Activated naive CD4-positive, alpha-beta T cell treated with Interleukin-2 at 50 U/mL for 16 hours (primary cell): ENCODE measurements at places on chromosomes 1 and 21.

DNA sequence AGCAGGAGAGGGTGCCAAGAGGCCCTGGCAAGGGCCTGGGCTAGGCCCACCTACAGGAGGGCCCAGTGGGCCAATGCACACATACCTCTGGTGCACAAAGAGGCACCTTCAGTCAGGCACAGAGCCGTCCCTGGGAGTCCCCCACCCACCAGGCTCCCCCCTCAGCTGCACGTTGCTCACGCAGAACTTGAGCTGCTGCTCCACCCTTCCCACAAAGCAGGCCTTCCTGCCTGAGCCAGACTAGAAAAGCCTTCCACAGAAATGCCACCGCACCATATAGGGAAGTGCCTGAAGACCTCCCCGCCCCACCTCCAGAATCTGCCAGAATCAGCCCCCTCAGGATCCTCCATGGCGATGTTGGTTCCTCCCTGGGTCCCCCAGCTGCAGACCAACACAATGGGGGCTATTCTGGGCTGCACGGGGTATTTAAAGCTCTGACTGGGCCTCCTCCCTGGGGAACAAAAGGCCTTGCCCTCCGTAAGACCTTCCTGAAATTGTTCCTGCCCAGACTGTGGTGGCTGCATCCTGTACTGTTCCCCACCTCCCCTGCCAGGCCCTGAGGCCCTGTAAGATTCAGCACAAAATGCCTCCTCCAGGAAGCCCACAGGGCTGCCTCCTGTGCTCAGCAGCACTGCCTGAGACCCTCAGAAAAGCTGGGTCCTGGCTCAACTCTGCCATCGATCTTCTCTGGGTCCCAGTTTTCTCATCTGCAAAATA lies 27.2 kb downstream of the HSPG2 start:
- DNase-seq: peak; percentile 3

- no peak for DNase-seq
Measured at GRCh38 chr1:221468546-221468945, 273.3 kb downstream of the DUSP10 start.

DNA sequence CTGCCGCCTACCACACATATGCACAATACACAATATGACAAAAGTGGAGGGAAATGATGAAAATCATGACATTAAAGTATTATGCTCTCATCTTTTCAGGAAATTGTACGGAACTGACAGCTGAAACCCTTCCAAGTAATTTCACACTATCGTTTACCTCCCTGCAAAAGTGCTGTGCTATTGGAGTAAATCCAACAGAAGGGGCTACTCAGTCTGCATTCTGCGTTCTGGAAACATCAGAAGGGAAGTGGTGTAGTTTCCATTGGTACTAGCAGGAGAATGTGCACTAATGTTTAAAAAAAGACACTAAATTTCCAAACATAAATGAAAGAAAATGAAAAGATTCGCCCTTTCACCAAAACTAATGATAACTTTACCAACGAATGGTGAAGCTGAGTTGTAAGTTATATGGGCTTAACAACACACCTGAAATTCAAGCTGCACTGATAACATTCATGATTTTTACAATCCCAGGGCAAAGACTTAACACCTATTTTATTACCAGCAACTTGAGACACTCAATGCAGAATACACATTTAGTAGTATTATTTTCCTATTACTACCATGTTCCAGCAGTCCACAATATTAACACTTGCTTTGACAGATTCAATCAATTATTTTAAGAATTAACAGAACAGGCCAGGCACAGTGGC lies 3.2 kb downstream of the DENND1B start:
- DNase-seq: no peak

GRCh38 chr1:17117451-17118265 lies 1.6 kb downstream of the PADI2 start:
- no peak for DNase-seq

DNA sequence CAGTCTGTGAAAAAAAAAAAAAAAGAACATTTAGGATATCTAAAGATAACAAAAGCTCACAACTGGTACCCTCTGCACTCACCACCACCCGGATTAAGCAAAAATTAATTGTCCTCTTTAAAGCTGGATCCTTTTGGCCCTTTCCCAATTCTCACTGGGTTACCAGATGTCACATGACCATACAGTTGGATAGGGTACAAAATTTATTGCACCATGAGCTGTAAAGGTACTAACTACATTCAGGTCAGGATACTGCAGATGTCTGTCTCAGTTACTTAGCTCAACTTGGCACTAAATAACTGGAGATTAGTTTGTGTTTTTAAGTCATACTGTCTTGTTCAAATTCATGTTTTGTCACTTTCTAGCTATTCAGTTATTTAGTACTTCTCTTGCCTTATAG lies 96.3 kb downstream of the GPATCH2 start:
- no peak for DNase-seq

DNA sequence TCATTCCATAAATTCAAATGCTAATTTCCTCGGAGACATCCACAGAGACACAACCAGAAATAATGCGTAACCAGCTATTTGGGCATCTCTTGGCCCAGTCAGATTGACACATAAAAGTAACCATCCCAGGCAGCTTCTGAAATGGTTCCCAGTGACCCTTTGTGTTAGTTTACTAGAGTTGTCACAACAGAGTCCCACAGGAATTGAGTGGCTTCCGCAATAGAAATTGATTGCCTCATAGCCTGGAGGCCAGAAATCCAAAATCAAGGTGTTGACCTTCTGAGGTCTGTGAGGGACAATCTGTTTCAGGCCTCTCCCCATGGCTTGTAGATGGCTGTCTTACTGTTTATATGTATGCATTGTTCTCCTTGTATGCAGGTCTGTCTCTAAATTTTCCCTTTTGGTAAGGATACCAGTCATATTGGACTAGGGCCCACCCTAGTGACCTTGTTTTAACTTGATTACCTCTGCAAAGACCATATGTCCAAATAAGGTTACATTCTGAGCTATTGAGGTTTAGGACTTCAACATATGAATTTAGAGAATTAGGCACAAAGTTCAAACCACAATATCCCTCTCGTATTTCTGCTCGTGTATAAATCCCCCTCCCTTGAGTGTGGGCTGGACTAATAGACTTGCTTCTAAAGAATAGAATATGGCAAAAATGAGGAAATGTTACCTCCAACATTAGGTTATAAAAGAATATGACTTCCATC lies 78.2 kb upstream of the FGGY start:
- no peak for DNase-seq

- peak; percentile 63 for DNase-seq
Measured at GRCh38 chr1:24384251-24385090, 29.1 kb downstream of the STPG1 start.

- DNase-seq: no peak
Measured at GRCh38 chr1:84750110-84750730, 60.0 kb upstream of the SSX2IP start.

GRCh38 chr1:177045151-177045550 lies 119.4 kb downstream of the ASTN1 start:
- no peak for DNase-seq

DNA sequence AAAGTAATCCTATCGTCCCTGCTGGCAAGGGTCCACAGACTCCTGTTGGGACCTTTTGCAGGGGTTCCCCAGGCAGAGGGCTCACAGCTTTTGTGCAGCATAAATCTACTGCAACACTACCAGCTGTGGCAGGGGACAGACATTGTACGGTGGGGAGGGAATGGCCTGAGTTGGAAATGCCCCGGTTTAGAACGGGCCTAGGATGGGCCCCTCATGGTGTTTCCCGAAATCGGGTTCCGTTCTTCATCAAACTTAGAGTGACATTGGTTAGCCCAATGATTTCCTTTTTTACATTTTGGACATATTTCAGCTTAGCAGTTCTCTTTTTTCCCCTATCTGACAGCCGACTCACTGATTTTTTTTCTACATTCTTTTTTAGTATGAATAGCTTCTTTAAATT lies 26.5 kb upstream of the SAMD11 start:
- no peak for DNase-seq

- DNase-seq: no peak
Measured at GRCh38 chr1:52348704-52349300, 17.2 kb downstream of the CC2D1B start.

- DNase-seq: no peak
Measured at GRCh38 chr1:208239473-208240381, 4.5 kb downstream of the PLXNA2 start.

- no peak for DNase-seq
Measured at GRCh38 chr1:155131856-155132255, 3.8 kb upstream of the SLC50A1 start.

DNA sequence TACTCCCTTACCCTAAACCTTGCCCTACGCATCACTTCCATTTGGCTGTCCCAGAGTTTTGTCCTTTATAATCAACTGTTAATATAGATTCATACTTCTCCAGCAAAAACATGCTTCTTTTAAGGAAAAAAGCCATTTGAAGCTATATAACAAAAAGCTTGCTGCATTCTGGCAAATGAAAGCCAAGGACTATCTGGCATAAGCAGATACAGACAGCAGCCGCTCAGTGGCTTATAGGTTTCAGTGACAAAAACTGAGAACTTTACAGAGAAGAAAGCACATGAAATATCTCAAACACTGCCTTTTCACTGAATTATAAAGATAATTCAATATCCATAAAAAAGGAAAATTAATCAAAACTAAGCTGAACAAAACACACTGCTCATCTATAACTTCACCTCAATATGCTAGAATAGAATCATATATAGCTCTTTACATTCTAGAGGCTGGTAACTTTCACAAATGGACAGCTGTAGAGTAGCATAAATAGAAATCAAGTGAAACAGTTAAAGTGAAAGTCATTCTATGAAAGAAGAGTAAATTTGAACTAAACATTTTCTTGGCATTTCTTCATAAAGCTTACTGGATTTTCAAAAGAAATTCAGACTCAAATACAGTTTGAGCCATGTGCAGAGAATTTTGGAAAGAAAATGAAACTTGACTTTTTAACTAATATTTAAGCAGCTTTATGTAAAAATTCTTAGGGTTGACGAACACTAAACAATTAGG lies 19.6 kb downstream of the CDC42BPA start:
- DNase-seq: no peak

- no peak for DNase-seq
Measured at GRCh38 chr1:6922096-6922931, 137.1 kb downstream of the CAMTA1 start.

GRCh38 chr1:233315718-233316301 lies 11.7 kb upstream of the MAP3K21 start:
- no peak for DNase-seq

- no peak for DNase-seq
Measured at GRCh38 chr21:28633839-28634555, 358.7 kb downstream of the LTN1 start.

DNA sequence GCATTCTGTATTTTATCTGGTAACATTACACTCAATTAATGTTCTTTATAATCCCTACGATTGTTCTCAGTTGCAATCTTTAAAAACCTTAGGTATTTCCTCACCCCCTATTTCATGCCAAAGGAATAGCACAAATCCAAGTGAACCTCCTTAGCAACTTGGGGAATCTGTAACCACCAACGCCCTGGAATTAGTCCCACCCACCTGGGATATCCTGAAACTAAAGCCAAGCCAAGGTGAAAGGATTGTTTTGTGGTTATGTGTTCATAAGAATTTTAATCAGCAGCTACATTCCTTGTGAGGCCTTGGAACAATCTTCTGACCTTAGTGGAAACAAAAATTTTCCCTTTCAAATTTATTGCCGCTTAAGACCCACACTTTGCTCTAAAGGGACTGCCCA lies 908.7 kb downstream of the TTLL7 start:
- no peak for DNase-seq

GRCh38 chr1:3821447-3821846 lies 25.1 kb upstream of the LRRC47 start:
- DNase-seq: no peak
